ENCODE measurements at places on chromosomes 12 and 14.

DNA sequence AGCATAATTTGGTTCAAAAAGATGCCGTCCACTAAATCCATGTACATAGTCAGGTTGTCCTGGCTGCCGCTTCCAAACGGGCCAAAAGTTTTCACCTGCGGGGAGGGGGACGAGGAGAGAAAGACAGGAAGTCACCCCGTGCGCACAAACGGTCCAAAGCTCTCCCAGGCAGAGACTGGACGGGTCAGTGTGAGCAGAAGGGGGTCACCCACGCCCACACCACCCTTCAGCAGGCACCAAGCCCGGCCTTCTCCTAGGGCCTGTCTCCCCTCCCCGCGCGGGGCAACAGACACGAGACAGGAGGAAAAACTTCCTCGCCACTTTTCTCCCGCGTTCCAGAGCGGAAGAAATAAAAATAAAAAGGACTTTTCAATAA is 888 bp downstream of the CCDC88C start:
- no peak for DNase-seq

DNA sequence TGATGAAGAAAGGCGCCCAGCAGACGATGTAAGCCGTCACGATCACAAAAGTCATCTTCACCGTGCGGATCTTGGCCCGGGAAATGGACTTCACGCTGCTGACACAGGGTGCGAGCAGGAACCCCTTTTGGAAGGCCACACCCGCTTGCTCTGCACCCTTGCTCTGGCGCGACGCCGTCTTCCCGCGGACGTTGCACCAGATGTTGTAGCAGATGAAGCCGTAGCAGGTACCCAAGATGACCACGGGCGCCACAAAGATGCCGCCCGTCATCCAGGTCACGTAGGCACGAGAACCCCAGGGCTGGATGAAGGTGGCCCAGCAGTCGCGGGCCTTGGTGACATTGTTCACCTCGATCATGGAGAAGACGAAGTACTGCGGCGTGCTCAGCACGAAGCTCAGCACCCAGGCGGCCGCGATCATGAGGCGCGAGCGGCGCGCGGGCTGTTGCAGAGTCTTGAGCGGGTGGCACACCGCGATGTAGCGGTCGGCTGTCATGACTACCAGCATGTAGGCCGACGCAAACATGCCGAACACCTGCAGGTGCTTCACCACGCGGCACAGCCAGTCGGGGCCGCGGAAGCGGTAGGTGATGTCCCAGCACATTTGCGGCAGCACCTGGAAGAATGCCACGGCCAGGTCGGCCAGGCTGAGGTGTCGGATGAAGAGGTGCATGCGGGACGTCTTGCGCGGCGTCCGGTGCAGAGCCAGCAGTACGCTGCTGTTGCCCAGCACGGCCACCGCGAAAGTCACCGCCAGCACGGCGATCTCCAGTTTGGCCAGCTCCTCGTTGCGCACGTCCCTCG is 890 bp downstream of the AVPR1A start:
- DNase-seq: peak; percentile 37

GRCh38 chr14:74952697-74953484 is 2.5 kb downstream of the PGF start:
- no peak for DNase-seq

DNA sequence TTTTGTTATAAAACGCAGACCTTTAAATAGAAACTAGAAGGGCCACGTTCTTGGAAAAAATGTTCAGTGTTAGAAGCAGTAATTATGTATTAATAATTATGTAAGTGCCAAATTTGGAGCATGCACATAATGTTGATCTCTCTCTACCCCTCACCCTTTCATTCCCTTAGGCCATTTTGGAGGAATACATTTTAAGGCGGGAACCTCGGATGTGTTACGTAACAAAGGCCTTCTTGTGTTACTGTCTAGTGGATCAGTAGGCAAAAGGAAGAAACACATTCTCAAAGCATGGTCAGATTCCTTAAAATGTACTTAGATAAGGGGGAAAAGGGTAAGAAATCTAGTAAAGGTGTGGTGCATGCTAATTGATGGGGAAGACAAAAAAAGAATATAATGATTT is 52.7 kb downstream of the RASSF3 start:
- DNase-seq: no peak

- peak; percentile 24 for DNase-seq
These were observed 1.5 kb downstream of the RILPL1 start for GRCh38 chr12:123532019-123532418.

- no peak for DNase-seq
These were observed 9.0 kb downstream of the SERPINA6 start for GRCh38 chr14:94313991-94314655.

- no peak for DNase-seq
These were observed 35.0 kb downstream of the SLC17A8 start for GRCh38 chr12:100391856-100392255.

DNA sequence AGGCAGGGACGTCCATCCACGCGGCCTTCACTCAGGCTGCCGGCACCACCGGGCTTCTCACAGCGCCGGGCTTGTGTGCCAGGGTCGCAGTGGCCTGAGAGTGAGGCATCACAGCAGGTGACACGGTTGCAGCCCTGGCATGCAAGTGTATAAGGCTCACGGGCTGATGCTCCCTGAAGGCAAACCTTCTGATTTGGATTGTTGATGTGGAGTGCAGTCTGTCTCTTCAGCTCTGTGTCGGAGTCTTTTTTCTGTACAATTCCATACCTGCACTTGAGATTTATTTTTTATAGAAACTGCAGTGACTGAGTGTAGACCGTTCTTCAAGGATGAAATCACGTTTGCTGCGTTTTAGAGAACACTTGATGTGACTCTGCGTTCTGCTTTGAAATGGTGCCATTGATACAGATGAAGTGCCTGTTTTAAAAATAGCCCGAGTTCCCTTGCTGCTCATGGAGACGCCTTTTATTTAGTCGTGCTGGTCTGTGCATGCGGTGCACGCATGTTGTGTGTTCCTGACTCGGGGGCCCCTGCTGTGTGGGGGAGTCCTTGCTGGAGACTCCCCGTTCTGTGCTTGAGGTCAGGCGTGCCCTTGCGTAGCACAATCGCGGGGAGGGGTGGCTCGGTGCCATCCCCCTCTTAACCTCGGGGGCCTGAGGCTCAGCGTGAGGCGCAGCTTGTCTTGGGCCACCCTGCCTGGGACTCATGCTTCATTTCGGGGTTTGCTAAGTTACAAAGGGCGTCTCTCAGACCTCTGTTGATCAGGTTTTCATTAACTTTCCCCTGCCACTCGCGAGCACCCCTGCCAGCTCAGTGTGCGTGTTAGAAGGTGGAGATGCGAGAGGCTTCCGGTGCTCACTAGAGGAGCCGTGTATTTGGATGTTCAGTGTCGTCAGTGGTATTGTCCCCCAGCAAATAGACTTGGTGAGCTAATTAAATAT is 21.6 kb upstream of the AMN start:
- no peak for DNase-seq
